Stimulated activated CD4-positive, alpha-beta T cell treated with anti-CD3 and anti-CD28 coated beads, Interleukin-15, amount 100 ng/mL, for 1 hour (primary cell): ENCODE measurements at places on chromosomes 3 and 15.

DNA sequence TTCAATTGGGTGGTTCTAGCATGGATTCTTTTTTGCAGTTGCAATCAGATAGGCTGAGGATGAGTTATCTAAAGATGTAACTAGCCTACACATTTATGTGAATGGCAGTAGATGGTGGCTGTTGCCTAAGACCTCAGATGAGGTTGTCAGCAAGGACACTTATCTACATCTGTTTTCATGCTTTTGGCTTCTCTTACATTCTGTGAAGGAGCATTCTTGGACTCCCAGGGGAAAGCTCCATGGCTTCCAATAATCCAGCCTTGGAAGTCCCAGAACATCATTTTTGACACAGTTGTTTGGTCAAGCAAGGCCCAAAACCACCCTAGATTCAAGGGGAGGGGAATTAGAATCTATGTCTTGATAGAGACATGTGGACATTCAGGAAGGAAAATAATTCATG, 332.2 kb upstream of the RBMS3 start:
- no peak for DNase-seq

DNA sequence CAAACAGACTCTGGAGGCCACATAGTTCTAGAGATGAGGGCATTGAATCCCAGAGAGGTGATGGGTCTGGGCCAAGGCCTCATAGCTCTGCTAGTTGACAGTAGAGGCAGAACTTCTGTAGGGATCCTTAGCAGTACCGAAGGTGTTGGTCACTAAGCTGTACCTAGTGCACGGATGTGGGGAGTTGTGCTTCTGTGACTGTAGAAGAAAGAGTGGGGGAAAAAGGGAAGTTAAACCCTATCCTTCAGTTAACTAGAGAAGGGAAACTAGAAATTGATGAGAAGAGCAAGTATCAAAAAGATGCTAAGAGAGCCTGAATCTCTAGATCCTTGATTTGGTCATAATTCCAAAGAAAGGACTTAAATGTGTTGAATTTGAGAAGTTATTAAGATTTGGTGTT, 186.7 kb downstream of the NFKBIZ start:
- no peak for DNase-seq

DNA sequence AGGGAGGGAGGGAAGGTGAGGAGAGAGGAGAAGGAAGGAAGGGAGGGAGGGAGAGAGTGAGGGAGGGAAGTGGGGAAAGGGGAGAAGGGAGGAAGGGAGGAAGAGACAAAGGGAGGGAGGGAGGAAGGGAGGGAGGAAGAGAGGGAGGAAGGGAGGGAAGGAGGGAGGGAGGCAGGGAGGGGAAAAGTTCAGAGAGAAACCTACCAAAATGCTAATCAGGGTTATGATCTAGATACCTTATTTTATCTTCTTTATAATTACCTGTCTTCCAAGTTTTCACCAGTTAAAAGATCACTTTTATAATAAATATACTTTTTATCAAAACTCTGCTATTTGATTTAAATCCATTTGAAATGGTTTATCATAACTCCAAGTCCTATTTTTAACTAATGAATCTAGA, 44.4 kb downstream of the FAM174B start:
- DNase-seq, result no peak

GRCh38 chr15:59131969-59132562, 27.1 kb downstream of the CCNB2 start:
- DNase-seq, result no peak

DNA sequence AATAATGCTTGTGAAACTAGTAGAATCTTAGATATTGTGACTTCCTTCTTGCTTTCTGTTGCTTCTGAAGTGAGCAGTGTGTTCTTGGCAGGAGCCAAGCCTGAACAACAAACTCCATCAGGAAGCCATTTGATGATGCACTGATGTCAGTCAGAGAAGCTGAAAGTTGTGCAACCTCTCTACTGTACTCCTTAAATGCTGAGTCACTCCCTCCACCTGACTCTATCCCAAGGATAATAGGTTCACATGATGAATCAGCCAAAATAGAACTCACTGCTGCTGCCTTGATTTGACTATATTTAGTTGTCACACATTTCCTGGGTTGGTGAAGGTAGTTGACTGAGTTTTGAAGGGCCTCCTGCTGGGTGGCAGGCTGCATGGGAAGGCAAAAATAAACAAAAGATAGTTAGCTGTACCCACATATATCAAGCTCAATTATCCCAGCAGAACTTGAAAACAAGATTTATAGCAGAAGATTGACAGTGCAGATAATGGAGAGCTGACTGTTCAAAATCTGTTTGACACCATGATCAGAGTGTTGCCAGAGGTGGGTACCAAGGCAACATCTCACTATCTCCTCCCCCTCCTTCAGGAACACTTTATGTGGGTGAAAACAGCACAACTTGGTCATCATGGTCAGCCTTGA, 328.4 kb upstream of the DPH6 start:
- DNase-seq, result no peak

DNA sequence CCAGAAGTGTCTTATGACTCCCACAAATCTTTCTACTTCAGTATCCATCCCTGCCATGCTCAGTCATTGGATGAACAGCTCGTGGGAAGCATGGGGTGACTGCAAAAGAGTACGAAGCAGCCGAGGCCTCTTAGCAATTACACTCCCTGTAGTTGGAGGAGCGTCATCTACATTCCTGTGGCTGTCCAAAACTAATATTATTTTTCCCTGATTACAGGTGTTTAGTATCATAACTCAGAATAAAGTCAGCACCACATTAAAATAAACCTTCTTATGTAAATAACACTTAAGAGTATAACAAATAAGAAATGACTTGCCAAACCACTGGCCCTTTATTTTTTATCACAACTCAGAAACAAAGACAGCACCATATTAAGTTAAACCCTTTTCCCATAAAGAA, 141.5 kb downstream of the PLOD2 start:
- DNase-seq, result no peak

- no peak for DNase-seq
Observed at GRCh38 chr3:191382661-191383060, 52.3 kb upstream of the UTS2B start.

DNA sequence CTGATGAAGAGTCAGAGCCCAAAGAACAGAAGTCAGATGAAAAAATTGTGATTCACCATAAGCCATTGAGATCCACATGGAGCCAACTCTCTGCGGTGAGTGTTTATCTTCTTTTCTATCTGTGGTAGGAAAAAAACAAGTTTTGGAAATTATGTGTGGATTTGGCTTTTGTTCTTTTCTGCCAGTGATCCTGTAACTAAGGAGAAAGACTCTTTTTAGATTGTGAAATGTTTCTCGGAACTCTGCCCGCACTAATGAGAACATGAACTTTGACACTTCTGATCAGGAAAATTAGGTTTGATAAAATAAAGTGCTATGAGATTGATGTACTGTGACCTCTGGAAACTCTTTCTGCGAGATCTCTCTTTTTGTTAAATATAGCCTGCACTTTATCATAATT, 8.4 kb downstream of the ARHGEF26 start:
- DNase-seq, result no peak

DNA sequence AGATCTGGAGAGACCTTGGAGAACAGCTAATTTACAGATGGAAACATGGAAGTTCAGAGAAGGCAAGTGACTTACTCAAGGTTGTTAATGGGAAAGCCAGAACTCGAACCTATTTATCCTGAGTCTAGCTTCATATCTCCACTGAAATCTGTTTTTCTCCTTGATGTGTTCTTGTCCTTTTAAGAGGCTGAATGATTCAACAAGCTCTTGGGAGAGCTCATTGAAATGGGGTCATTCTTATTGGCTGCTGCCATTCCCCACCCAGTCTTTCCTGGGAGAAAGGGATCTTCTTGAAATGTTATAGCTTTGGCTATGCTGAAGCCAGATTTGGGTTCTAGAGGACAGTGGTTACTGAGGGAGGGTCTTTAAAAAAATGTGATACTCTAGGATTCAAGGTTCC, 41.0 kb downstream of the RTP1 start:
- no peak for DNase-seq
